ENCODE measurements at places on chromosomes 2 and 18.

GRCh38 chr2:159285929-159286708 is at the start of gene WDSUB1:
Gene WDSUB1, minus strand, starts transcription at chr2:159286703. Its CDS starts 3,634 bp downstream, at chr2:159283069.
- DNase-seq = peak; percentile 73

DNA sequence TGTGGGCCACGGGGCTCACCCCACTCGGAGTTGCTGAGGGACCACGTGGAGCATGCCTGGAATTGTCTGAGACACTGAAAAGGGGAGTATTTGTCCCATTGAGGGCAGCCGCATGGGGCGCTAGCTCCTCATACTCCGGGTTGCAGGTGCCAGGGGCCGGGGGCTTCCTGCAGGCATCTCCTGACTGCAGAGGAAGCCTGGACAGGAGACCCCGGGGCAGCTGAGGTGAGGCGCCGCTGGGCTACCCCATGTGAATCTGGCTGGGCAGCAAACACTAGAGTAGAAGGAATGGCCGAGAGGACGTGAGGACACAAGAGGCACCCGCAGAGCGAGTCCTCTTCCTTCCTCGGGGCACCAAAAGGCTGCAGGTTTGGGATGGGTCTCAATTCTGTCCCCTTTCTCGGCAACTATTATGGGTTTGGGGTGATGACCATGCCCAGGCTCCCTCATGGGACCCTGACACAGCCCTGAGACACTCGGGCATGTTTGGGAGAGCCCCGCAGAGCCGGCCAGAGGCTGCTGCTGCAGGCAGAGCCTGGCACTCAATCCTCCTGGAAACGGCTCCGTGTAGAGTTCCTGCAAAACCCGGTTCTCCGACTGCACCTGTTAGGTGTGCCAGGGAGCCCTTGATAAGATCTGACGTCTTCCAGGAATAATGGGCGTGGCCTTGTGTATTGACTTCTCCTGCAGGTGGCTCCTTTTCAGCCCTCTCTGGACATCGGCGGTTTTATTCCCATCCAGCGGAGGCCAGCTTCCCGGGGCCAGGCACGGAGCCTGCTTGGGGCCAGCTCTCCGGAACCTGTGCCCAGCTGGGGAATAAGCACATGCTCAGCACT is 77.0 kb downstream of the CTIF start:
- DNase-seq = no peak

- no peak for DNase-seq
Measured at GRCh38 chr2:157497638-157498314, 53.9 kb upstream of the CYTIP start.

DNA sequence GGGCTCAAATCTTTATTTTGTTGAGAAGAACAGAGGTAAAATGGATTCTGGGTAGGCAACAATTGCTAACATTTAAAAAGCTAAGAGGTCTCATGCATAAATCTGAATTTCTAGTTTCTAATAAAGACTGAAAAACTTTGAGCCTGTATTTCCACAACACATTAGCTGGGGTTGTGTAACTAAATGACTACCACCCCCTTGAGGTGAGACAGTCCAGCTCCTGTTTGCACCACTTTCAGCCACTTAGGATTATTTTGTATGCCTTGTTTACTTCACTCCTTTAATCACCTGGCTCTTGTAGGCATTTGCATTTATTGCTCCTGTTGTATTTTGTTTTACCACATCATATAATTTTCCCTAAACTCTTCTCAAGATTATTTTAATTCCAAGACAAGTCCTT is 376.6 kb downstream of the PTH2R start:
- DNase-seq = no peak

- DNase-seq = no peak
Measured at GRCh38 chr2:238117199-238118154, 17.3 kb downstream of the ESPNL start.

- peak; percentile 47 for DNase-seq
Measured at GRCh38 chr18:78902795-78903435, 76.7 kb upstream of the SALL3 start.

GRCh38 chr2:205898744-205899143 is 187.2 kb downstream of the INO80D start:
- no peak for DNase-seq

- no peak for DNase-seq
Measured at GRCh38 chr2:222862106-222862908, 1.5 kb downstream of the ACSL3 start.

DNA sequence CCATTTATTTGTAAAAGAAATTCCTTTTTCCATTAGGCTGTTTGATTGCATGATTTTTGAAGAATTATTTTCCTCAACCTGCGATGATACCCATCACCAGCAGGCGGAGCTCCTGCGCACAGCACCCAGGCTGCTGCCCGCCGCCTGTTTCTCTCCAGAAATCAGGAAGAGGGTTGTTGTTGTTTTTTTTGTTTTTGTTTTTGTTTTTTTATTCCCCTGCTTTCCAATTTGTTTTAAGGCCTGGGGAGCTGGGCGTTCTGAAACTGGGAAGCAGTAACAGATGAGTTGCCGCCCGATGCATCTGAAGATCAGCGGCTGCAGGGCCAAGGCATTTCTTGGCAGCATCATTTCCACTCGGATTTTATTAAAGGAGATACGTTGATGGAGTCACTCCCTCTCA is 132.1 kb downstream of the MBP start:
- DNase-seq = no peak

GRCh38 chr18:26267357-26267930 is 41.2 kb downstream of the TAF4B start:
- no peak for DNase-seq

DNA sequence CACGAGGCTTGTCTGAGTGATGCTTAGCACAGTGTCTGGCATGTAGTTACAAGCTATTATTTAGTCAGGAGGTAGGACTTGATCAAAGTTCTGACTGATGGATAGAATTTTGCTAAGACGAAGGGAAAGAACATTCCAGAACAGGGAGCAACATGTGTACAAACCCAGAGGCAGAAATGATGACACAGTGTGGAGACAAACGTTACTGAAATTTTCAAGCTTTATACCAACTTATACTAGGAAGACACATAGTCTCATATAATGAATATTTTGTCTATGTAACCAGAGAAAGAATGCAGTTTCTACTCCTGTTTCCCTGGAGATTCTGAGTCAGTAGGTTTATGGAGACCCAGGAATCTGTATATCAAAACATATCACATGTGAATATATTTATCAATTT is 123.4 kb downstream of the FAM124B start:
- DNase-seq = no peak

DNA sequence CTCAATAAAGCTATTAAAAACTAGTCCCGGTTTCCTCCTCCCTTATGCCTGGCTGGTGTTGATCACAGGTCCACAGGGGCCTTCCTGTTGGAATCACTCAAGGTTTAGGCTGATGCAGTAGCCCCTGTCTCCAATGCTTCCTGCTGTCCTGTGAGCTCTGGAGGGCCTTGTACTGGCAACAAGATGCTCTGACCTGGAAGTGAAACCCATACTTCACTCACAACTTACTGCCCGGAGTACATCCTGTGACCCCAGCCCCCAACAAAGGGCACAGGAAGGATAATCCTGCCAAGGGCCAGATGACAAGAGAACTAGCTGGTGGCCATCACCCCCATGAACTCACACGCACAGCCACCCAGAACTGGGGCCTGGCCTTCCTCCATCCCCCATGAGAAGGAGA is 50.3 kb downstream of the ZBTB7C start:
- peak; percentile 16 for DNase-seq

Measured in right atrium auricular region (tissue), 2 donors.